ENCODE measurements at places on chromosomes 11 and 22.

DNA sequence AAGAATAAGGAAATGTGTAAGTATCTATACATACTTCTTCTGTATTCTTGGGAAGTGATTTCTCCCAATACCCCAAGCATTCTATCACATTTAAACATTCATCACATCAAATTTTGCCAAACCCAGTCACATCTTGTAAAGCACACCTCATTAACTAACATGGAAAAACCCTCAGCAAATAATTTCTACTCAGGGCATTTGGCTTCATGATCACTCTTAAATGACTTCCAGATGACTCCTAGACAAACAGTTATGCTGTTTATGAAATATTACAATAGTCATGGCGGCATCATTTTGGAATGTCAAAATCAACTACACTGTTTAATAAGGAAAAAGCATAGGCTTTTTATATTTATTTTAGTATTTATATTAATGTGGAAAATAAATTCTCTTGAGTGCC, 47.3 kb upstream of the CCDC34 start:
- DNase-seq = no peak

GRCh38 chr11:3627291-3627690, 14.5 kb downstream of the ART5 start:
- no peak for DNase-seq

DNA sequence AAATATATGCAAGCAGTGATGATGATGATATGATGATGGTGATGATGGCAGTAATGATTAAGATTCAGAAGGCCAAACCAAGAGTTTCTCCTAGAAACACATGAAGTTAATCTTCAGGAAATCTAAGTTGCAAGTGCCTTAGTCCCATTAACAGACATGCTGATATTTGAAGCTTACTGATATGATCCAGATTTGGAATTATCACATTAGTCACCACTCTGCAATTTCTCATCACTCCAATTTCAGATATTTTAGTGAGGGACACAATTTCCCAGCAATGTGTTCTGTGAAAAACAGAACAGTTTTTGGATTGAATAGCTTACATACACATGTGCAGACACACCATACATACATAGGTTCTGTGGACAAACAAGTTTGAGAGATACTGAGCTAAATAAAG, 411.4 kb upstream of the FAT3 start:
- no peak for DNase-seq

DNA sequence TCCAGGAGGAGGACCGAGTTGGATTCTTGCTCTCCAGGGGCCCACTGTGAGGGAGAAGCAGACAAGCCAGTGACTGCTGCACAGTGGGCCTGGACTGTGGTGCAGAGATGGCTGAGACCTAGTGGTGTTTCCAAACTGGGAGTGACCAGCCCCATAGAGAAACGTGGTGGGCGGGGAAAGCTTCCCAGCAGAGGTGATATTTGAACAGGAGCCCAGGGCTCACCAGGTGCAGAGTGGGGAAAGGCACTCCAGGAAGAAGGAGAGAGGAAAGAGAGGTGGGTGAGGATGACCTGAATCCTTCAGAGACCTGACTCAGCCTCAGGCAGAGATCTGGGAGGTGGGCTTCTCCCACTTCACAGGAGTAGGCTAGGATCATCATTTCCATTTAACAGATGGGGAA, 52.1 kb upstream of the RASD2 start:
- no peak for DNase-seq

- no peak for DNase-seq
These were observed 1.4 kb upstream of the AP5B1 start for GRCh38 chr11:65781962-65782815.

DNA sequence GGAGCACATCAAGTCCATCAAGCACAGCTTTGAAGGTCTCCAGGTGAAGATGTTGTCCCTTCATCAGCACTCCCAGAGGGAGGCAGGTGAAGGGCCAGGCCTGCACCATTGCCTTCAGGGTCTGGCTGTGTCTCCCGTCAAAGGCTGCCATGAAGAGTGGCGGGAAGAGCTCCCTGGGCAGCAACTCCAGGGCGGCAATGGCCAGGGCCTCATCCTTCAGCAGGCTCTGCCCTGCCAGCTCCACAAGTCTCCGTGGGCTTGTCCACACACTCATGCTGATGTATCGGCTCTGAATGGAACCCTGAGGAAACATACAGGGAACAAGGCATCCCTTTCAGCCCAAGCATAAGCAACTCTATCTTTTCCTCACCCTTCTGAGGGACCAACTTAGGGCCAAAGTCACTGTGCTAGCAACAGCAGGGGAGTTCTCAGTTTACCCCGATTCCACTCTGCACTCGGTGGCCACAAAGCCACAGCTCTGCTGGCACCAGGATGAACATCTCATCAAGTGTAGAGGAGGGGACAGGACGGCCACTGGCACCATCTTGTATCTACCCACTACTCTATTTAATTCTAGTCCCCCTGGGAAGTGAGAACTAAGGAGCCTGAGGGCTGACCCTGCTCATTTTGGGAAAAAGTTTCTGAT, 8.2 kb downstream of the PRAME start:
- DNase-seq = no peak

GRCh38 chr22:49765951-49766350, 61.7 kb downstream of the BRD1 start:
- no peak for DNase-seq

GRCh38 chr22:46002757-46003270, 25.9 kb upstream of the WNT7B start:
- DNase-seq = no peak

DNA sequence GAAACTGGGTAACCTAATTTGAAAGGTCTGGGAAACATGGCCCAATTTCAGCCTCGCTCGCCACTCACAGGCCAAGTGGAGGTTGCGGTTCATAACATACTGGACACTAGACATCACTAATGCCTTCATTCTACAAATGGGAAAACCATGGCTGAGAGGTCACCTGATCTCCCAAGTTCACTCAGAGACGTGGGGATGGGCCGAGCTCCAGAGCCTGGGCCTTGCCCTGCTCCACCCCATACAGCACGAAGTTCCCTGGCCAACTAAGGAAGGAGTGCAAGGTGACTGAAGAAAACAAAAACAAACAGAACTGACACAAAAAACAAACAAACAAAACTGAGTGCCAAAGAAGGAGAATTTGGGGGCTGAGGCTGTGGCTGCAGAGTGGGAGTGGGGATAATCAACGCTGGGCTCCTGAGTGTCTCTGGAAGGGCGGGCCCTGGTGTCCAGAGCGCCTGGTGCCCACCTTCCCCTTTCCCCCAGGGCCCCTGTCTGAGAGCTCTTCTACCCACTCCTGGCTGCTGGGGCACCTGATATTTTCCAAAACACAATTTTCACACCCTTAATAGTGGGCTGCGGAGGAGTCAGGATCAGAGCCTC, 46.5 kb upstream of the ADA2 start:
- no peak for DNase-seq

DNA sequence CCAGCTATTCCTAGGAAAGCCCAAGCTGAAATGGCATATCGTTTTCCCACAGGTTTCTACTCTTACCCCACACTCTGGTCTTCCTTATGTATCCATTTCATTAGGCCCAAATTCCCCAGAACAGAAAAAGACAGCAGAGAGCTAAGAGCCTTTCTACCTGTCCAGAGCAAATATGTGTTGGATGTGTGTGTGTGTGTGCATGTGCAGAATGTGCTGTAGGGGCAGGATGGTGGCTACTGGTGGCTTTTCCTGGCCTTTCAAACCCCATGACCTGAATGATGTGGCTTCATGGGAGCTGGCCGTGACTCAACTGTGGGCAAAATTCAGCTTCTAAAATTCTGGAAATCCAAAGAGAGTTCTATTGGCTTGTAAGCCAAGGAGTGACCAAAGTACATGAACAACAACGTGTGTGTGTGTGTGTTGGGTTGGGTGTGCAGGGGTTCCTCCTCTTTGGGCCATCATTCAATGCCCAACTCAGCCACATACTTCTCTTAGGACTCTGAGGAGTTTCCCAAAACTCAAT, 421.4 kb upstream of the CADM1 start:
- no peak for DNase-seq

DNA sequence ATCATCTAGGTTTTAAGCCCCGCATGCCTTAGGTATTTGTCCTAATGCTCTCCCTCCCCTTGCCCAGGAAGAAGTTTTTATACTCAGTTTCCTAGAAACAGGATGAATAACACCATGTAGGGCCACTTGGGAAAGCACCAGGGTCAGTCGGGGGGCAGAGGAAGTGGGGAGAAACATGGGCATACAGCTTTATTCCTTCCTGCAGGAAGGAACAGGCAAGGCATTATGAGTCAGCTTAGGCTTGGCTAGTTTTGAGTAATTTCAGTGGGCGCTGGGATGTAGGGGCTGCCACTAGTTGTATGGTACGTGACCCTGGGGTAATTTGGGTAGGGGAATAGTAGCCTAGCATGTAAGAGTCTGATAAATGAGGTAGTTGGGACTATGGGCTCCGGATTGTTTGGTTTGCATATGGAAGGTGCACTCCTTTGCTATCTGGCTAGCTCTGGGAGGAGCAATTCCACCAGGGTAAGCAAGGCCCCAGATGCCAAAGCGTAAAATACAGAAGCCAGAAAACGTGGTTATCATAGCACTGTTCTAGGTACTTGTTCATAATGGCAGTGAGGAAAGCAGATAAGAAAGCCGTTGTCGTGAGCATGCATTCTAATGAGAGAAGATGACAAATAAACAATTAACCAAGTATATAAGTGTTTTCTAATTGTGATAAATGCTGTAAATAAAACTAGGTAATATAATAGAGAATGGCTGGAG, 24.8 kb downstream of the ACER3 start:
- DNase-seq = no peak

DNA sequence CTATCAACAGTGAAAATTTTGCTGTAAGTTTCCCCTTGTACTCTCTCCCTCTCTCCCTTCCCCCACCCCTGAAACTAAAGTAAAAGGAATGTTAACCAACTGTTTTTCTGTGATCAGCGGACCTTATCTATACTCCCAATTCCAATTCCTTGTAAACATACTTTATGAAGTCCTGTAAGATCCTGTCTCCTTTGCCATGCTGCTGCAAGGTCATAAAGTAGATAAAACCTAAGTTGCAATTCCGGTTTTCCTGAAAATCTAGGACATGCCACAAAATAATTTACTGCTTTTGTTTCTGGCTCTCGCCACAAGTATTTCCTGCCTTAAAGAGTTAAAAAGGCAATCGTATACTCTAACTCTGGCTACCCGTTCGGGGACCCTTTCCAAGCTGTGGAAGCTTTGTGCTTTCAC, 1469.0 kb downstream of the LRRC4C start:
- DNase-seq = no peak

Data from CD4-positive, alpha-beta T cell treated with Interleukin-6 for 4 hours (primary cell).